Fibroblast of upper back skin (primary cell): ENCODE measurements at places on chromosomes 2 and 18.
A peak's percentile ranks its signal among the peaks of the same experiment; 100 is the strongest.

DNA sequence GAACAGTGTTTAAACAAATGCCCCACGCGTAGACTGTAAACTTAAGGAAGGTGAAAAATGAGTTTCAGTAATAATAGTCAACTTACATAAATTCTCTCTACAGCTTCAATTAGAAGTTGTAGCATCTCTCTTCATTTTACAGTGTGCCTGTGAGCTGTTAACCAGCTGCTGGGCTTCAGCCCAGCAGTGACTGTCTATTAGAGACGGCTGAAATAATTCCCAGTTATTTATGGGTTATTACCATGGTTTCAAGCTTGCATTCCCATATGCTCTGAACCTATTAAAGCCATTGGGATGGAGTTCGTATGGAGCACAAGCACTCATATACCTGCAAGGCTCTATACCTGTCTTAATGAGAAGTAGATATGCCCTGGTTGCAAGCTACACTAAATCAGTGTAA, 501.1 kb downstream of the CNTNAP5 start:
- DNase-seq, result no peak

- peak; percentile 67 for DNase-seq
Measured at GRCh38 chr2:15588329-15588919, 3.2 kb upstream of the DDX1 start.

- no peak for DNase-seq
Measured at GRCh38 chr2:17793296-17793695, 23.0 kb upstream of the MSGN1 start.

DNA sequence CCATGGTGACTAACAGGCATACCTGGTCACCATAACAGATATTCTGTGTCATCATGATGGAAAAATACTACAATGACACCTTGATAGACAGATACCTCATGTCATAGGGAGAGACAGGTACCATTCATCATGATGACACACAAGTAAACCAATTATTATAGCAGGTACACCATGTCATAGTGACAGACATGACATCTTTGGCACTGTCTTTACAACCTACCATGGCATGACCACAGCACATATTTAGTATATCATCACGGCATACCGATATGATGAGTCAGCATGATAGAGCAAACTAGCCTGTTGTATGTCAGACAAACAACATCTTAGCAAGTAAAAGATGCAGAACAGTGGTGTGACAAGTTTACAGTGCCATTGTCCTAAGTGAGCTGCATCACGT, 101.3 kb upstream of the KLHL29 start:
- DNase-seq, result peak; percentile 33

- no peak for DNase-seq
Measured at GRCh38 chr2:46966576-46966975, 51.0 kb upstream of the MCFD2 start.

DNA sequence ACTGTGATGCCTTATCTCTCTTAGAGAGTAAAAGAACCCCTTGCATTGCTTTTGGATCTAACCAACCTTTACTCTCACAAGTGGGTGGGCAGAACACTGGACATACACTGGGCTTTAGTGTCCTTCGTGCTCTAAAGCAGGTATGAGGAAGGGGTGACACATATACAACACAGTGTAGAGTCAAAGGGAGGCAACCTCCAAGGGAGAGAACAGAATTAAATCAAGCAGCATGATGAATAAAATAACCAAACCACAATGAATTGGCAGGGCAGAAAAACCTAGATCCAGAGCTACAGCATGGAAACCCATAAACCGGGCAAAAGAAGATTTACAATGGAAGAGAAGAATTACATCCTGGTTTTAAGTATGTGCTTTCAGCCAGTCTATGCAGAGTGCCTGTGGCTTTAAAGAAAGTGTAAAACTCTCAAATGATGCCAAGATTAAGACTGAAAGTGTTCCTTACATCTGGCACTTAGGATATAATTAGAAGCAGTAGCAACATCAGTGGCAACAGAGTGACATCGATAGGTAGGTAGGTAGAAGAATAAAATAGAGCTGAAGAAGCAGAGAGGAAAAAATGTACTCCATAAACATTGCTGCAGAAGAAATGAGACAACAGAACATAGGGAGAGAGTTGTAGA, 191.7 kb upstream of the ZC3H15 start:
- DNase-seq, result no peak

GRCh38 chr2:118954297-118955060, 12.5 kb downstream of the MARCO start:
- DNase-seq, result no peak

DNA sequence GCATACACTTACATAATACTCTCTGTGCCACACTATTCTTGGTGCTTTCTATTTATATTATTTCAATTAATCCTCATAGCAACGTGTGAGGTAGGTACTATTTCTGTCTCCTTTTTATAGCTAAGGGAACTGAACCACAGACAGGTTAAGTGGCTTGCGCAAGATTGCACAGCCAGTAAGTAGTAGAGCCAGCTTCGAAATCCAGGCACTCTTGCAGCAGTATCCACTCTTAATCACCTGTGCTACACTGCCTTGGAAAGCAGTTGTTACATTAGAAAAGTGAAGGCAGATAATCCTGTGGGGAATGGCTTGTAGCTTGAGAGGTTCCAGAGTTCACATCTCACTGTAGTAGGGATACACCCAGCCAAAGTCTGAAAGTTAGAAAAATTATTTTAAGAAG, 198.3 kb downstream of the LDLRAD4 start:
- no peak for DNase-seq

DNA sequence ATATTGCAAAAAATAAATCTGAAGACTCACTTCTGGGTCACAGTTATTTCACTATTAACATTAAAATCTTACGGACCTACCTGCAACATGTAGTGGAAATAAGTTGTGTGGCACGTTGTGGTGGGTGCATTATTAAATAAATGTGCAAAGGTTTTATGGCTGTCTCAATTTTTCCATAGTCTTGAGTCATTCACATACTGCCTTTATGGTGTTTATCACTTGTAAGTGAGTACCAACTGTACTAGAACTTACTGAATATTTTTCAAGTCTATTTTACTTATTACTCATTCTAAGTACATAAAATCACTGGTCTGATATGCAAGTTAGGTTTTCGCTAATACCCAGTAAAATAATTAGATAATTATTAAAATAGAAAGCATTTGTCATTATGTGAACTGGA, 47.6 kb upstream of the SLC30A6 start:
- no peak for DNase-seq

- DNase-seq, result no peak
Measured at GRCh38 chr18:429030-429429, 71.5 kb downstream of the COLEC12 start.

DNA sequence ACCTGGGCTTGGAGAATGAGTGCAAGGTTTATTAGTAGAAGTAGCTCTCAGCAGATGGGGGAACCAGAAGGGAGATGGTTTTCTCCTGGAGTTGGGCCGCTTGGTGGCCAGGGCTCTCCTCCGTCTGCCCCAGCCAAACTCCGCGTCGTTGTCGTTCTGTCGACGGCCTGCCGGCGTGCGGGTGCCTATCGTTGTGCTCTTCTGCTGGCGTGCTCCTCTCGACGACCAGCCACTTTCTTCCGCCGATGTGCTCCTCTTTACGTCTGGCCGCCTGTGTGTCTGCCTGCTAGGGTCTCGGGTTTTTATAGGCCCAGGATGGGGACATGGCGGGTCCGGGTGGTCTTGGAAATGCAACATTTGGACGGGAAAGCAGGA, 119.1 kb downstream of the BMPR2 start:
- no peak for DNase-seq

- DNase-seq, result peak; percentile 97
Measured at GRCh38 chr2:27703638-27704341, 40.1 kb downstream of the SLC4A1AP start.

GRCh38 chr2:146754606-146755005, 1090.2 kb upstream of the ACVR2A start:
- no peak for DNase-seq
